ELF-1 (cell line): ENCODE measurements at places on chromosomes 4 and X.

DNA sequence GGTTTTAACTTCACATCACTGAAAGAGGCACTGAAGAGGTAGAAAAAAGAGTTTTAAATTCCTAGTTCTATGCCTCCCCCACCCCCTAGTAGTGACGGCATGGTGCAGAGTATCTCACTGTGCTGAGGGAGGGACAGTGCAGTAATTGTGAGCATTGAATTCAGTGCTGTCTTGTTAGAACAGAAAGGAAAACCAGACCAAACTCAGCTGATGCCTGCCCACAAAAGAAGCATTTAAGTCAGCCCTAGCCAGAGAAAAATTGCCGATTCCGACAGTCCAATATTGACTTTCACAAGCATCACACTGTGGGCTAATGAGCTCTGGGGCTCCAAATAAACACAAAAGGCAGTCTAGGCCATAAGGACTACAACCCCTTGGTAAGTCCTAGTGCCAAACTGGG, 417.7 kb downstream of the AR start:
- DNase-seq: no peak

- no peak for DNase-seq
Measured at GRCh38 chr4:183999435-183999834, 94.3 kb downstream of the STOX2 start.

DNA sequence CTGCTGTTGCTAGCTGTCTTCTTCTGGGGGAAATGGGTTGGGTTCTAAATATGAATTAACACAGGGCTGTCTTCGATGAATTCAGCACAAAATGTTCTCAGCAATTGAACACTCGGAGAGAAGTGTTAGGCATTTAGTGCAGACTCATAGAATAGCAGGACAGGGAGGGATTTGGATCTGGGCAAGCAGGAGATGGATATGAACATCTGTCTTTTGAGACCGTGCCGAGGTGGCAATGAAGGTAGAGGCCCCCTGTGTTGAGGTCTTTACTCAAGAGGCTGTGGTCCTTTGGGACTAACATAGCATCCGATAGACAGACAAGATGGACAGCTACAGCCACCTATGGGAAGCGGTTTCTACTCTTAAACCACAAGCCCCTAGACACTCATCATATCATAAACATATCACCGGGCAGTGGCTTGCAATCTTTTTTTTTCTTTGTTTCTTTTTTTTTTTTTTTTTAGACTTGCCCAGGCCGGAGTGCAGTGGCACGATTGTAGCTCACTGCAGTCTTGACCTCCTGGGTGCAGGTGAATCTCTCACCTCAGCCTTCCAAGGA, 6.7 kb downstream of the CD99 start:
- DNase-seq: no peak

DNA sequence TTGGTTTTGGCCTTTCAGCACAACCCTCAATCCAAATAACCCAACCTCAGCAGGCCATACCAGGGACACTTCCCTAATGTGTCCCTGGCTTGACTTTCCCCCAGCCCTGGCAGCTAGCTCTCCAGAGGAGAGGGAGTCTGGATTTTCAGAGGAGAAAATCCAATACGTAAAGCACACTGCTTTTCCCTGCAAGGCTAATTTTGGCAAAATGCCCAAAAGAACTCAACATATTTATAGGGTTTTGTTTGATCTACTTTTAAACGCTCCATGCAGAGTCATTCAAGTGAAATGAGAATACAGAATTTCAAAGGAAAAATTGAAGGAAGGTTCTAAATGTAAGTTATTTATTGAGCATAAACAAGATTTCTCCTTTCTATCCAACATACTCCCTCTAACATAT, 167.2 kb downstream of the SH3KBP1 start:
- DNase-seq: no peak

GRCh38 chr4:149933120-149933519, 117.5 kb upstream of the IQCM start:
- no peak for DNase-seq

GRCh38 chr4:120299631-120300030, 233.0 kb upstream of the MAD2L1 start:
- DNase-seq: no peak
